Dermis blood vessel endothelial cell (primary cell): ENCODE measurements at places on chromosomes 7 and 10.

- no peak for DNase-seq
Observed at GRCh38 chr7:55122263-55122662, 103.4 kb downstream of the EGFR start.

DNA sequence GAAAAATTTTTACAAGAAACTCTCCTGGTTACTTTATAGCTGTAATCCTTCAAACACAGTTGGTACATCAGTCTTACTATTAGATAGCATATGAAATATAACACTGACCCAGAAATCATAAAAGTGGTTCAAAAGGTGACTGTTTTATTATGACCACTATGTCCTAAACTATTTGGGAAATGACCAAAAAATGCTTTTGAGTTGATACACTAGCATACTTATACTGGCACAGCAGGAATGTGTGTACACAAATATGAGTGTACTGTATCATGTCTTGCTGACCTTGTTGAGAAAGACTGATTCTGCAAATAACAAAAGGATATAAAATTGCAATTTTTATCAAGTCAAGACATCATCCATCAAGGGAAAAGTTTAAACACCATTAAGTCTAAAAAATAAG is 24.3 kb downstream of the CSTF2T start:
- DNase-seq: no peak

GRCh38 chr10:122181041-122181732 is 89.9 kb upstream of the BTBD16 start:
- DNase-seq: peak; percentile 36

DNA sequence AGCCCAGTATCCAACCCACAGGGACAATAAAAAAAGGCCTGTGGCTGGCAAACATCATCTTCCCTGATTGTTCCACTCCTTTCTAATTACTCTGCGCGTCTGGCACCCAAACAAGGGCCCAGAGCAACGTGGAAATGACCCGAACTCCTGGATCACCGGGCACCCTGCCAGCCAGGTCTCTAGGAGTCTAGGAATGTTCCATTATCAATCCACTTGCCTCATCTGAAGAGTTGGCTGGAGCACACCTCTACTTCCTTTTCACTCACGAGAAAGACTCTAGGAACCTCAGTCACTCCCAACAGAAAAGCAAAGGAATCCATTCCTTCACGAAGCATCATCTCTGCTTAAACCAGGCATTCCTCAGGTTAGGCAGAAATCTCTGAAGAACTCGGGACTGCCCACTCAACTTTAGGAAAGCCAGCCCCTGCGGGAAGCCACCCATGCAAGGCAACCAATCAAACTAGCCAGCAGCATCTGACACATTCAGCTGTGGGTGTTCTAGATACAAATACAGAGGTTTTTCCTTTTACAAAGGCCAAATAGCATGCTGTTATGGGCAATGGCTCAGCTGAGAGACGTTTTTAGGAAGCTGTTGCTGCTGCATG is 37.7 kb downstream of the ATXN7L1 start:
- DNase-seq: peak; percentile 74

GRCh38 chr7:68476966-68477365 is 1121.3 kb upstream of the AUTS2 start:
- no peak for DNase-seq

GRCh38 chr7:112749775-112750174 is 40.4 kb downstream of the TMEM168 start:
- no peak for DNase-seq

DNA sequence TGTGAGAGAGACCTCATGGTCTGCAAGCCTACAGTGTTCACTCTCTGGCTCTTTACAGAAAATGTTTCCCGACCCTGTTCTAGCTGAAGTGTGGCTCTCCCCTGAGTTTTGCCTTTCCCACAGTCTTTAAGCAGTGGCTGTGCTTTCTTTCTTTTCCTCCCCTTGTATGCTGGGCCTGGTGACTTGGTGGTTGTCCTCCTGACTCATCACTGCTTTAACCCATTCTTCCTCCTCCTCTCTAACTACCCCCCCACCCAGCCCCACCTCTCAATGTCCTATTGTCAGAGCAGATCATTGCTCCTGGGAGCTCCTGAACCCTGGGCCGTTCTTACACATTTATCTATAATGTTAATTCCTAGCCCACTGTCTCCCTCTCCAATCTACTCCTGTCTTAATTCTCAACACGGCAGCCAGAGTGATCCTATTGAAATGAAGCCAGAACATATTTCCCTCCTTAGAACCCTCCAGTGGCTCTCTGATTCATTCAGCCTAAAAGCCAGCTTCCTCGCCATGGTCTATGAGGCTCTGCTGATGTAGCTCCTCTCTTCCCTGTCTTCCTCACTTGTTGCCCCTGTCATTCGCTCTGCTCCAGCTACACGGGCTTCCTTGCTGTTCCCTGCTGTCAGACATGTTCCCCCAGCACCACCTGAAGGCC is 55.0 kb downstream of the DENND11 start:
- no peak for DNase-seq

DNA sequence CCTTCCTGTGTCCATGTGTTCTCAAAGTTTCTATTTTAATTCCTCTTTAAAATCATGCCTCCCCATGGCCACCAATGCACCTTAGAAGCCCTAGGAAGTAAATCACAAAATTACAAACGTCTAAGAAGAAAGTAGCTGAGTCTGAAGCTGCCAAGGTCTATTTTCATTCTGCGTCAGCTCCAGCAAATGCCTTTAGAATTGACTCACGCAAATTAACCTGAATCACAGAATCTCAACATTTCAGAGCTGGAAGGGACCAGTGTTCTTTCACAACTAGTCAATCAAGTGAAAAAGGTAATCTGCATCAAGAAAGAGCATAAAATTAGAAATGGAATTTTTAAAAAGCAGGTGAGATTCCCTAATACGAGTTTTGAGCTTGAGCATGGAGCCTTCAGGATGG is 1017.6 kb downstream of the SORCS3 start:
- no peak for DNase-seq

- DNase-seq: no peak
Observed at GRCh38 chr10:30834651-30835050, 197.0 kb downstream of the ZNF438 start.

GRCh38 chr10:61406736-61407135 is 46.4 kb downstream of the TMEM26 start:
- no peak for DNase-seq

GRCh38 chr10:47049906-47050305 is 138.7 kb downstream of the PTPN20 start:
- no peak for DNase-seq

DNA sequence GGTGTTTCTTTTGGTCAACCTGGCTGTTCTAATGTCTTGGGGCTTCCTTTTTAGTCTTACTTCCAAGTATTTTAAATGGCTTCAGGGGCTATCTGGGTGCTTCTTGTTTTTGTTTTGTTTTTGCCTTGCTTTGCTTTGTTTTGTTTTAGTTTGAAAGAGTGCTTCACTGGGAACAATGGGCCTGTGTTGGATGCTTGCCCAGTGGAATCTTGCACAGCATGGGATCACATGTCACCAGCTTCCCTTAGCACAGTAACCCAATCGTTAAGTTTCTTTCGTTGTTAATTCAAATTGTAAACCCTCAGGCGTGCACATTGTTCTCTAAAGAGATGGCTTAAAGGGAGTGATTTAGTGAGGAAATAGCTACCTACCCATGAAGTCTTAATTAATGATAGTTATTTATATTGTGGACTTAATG is 8.9 kb downstream of the COL17A1 start:
- peak; percentile 98 for DNase-seq

DNA sequence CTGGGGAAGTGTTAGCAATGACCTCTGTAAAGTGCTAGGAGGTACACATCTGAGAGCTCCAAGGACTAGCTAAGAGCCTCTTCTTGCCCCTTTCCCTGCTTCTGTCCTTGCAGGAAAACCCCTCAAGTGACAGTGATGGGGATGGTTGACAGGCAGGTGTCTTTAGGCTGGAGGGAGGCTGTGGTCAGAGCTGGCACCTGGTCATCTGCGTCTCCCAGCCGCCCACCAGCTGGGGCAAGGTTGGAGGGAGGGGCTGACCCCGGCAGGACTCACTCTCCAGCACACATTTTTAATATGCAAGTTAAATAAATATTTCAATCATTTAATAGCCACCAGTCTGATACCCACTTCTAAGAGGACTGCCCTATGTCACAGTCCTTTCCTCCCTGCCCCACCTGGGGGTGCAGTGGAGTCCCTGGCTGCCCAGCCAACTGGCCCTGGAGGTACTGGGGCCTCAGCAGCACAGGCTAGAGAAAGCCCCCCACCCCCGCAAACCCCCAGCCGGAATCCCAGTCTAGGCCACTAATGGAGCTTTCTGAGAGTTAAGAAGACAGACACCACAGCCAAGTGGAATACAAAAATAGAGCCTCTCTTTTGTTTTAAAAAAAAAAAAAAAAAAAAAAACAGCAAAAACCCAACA is 6.3 kb downstream of the FGF8 start:
- DNase-seq: no peak

DNA sequence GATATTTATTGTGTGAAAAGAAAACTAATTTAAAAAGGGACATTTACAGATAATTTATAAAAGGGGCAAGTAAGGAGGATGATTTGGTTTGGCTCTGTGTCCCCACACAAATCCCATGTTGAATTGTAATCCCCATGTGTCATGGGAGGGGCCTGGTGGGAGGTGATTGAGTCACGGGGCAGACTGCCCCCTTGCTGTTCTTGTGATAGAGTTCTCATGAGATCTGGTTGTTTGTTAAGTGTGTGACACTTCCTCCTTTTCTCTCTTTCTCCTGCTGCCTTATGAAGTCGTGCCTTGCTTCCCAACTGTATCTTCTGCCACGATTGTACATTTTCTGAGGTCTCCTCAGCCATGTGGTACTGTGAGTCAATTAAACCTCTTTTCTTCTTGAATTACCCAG is 171.0 kb upstream of the SEMA3E start:
- no peak for DNase-seq

- no peak for DNase-seq
Observed at GRCh38 chr7:65404020-65404419, 30.4 kb downstream of the ZNF92 start.

- DNase-seq: peak; percentile 35
Observed at GRCh38 chr7:101232141-101232850, 5.3 kb downstream of the CLDN15 start.

- no peak for DNase-seq
Observed at GRCh38 chr7:103803631-103804030, 185.8 kb downstream of the RELN start.

DNA sequence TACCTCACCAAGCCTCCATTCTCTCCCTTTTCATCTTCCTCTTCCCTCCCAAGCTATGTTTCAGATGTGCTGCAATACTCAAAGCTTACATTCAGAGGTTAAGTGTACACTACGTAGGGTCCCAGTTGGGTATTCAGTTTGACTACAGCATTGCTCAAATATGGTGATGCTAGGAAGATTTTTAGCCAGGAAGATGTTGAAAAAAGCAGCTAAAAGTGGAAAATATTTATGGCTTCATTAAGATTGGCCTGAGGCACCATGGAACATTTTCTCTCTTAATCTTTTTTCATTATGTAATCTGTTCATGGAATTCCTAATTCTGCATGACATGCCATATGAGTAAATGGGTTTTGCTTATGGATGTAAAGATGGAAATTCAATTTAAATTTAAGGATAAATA is 72.0 kb upstream of the ABCB5 start:
- no peak for DNase-seq

- no peak for DNase-seq
Observed at GRCh38 chr10:67976292-67977245, 92.1 kb downstream of the SIRT1 start.

DNA sequence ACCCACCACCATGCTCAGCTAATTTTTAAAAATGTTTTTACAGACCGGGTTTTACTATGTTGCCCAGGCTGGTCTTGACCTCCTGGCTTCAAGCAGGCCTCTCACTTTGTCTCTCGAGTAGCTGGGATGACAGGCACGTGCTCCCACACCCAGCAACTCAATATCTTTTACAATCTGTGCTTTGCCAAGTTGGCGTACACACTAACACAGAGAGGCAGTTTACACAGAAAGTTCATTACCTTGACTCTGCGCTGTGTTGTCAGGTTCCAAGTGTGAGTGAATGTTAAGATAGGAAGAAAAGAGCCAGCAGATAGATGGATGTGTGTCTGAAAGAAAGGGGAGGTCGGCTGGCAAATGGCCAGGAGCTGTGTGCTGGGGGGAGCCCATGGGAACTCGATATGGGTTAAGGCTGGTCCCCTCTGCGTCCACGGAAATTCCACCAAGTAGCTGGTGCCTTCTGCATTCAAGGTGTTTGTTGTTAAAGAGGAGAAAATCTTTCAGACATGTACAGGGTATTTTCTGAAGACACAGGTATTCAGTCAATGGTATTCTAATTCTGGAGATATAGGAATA is 299.8 kb downstream of the CAMK1D start:
- no peak for DNase-seq

DNA sequence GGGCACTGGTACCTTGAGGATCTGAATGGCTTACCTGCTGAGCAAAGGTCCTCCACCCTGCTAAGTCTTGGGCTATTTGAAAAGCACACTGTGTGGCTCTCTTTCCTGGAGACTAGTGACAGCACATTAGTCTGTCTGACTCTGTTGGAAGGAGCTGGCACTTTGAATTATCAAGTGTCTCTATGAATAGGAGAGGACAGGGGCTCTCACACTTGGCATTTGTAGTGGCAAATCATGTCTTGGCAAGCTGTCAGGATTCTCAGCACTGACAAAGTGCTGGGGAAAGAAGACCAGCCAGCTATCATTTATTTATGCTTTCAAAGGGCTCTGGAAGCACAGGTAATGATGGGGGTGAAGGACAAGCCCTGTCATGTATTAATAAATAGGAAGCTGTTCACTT is 62.8 kb downstream of the MTPN start:
- no peak for DNase-seq

- no peak for DNase-seq
Observed at GRCh38 chr7:133121175-133121844, 39.4 kb upstream of the CHCHD3 start.

GRCh38 chr7:151013733-151014497 is 10.4 kb downstream of the ATG9B start:
- DNase-seq: no peak

- no peak for DNase-seq
Observed at GRCh38 chr10:111677759-111678158, 505.8 kb downstream of the GPAM start.

DNA sequence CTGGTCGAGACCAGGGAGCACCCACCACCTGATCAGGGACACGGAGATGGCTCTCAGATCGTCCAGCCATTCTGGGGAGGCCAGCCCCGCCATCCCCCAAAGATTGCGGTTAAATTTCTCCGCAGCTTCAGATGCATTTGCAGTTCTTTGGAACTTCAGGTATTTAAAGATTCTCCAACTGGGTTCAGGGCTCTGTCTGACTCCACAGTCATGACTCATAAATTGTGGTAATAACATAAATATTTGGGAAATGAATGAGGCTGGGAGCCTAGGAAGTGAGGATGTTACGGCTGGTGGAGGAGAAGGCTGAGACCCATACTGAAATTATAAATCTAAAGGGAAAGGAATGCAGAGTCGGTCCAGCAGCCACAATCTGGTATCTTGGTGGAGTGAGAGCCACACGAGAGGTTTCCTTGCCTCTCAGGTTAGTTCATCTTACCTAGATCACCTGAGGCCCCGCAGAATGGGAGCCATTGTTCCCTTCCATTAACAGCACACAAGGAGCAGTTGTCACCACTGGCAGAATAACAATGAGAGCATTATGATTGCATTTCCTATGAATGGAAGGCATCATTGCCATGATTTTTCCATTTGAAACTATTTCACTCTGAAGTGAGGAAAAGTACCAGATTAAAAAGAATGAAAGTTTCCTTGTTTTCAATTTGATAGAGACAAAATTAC is 26.7 kb upstream of the DNAJB6 start:
- peak; percentile 62 for DNase-seq
